ENCODE measurements at places on chromosomes 2 and 18.

DNA sequence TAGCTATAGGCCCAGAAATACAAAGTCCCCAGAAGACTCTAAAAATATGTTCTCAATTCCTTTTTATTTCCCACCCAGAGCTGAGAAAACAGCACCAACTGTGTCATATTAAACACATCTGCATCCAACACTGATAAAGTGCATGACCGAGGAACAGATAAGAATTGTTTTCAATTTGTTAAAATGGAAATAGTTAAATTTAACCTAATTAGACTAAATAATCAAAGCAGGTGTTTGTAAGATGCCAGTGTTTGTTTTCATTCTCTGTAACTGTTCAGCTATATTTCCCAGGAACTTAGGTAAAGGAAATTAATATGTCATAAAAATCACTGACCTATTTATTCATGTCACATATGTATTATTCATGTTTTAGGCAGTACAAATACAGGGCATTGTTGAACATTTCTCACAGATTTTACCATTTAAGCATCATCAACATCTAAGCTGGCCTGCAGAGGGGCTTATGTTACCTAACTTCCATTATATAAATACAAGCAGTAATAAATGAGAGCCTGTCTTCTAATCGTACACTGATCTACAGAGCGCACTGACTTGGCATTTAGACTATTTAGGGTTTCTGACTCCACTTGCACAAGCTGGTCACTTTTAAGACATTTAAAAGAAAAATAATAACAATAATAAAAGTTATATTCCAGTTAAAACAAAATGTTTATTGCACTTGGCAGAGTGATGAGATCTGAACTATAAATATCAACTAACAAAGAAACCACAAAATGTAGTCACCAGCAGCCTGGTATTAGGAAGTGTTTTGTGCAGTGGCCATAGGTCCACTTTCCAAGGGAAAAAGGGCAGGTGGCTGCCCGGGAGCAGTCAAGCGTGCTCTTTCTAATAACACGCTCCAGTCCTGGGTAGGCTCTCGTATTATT lies 86.6 kb upstream of the ZFP36L2 start:
- DNase-seq: peak; percentile 73

GRCh38 chr2:25854613-25855012 lies 23.7 kb downstream of the ASXL2 start:
- no peak for DNase-seq

- DNase-seq: peak; percentile 31
Measured at GRCh38 chr2:66813525-66813924, 378.6 kb downstream of the MEIS1 start.

GRCh38 chr2:215808996-215809395 lies 204.4 kb downstream of the MREG start:
- no peak for DNase-seq

- no peak for DNase-seq
Measured at GRCh38 chr2:167599219-167599618, 648.2 kb downstream of the STK39 start.

GRCh38 chr2:217920879-217921603 lies 81.8 kb downstream of the TNS1 start:
- peak; percentile 69 for DNase-seq

- DNase-seq: no peak
Measured at GRCh38 chr2:197205585-197206215, 104.9 kb downstream of the ANKRD44 start.

DNA sequence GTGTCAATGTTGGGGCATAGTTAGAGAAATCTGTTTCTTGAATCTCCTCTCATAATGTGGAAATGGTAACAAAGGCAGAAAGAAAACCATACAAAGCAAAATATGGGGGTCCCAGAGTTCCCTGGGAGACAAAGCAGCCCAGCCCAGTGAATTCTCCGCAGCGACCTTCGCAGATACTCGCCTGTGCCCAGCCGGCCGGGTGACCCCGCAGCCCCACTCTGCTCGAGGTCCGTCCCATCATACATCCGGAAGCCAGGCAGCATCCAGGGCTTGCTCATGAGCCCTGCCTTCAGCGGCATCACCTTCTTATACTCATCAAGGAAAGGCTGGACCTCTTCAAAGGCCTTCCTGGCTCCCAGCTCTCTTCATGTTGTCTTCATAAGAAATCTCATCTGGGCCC lies 774.8 kb upstream of the ID2 start:
- no peak for DNase-seq

DNA sequence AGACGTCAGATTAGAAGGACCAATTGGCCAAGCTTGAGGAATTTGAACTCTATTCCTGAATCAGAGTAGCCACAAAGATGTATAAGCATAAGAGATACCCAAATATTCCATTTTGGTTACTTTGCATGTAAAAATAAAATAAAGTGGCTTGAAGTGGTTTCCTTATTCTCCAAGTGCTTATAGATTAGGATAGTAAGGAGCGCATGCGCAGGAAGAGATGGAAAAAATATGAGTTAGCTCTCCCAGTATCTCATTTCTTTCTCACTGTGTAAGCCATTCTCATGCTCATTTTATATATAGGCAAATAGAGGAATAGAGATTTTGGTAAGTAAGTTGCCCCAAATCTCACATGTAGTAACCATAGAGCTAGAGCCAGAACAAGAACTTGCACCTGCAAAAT lies 241.3 kb downstream of the SETBP1 start:
- DNase-seq: no peak

GRCh38 chr2:105328281-105329196 lies 996 bp downstream of the TGFBRAP1 start:
- DNase-seq: peak; percentile 23

GRCh38 chr2:64982311-64982857 lies 6.8 kb upstream of the SLC1A4 start:
- DNase-seq: no peak

DNA sequence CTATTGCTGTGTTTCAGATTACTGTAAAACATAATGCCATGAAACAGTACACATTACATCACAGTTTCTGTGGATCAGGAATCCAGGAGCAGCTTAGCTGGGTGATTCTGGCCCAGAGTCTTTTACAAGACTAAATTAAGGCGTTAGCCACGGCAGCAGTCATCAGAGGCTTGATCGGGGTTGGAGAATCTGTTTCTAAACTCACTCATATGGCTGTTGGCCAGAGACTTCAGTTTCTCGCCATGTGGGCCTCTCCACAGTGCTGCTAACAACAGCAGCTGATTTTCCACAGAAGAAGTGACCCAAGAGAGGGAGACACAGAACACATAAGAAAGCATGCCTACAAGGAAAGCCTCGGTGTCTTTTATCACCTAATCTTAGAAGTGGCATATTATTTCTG lies 89.2 kb upstream of the MYO3B start:
- DNase-seq: peak; percentile 22
